ENCODE measurements at places on chromosomes 12 and 14. TPM values are rescaled to one million over a fixed set of nuclear protein-coding genes. Genes with fewer than 3 reads are reported as not detected.
A peak's percentile ranks its signal among the peaks of the same experiment; 100 is the strongest.

DNA sequence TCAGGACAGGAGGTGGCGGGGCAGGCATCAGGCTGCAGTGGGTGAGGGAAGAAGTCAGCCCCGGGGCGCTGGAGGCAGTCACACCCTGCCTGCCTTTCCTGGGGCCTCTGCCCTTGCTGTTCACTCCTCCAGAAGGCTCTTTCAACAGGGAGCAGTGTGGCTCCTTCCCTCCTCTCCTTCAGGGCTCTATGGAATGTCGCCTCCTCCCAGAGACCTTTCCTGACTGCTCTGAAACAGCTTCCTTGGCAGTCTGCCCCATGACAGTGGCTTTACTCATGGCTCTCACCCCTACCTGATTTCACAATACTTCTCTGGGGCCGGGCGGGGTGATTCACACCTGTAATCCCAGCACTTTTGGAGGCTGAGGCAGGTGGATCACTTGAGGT, 7.1 kb downstream of the RHOF start:
- DNase-seq, result no peak

DNA sequence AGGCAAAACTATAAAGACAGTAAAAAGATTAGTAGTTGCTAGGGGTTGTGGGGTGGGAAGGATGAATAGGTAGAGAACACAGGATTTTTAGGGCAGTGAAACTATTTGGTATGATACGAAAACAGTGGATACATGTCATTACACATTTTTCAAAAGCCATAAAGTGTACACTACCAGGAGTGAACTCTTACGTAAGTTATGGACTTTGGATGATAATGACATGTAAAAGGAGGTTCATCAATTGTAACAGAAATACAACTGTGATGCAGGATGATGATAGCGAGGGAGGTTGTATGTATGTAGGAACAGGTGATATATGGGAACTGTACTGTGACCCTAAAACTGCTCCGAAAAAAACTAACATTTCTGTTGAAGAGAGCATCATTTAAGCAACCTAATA, 15.1 kb upstream of the FGF6 start:
- DNase-seq, result no peak

Gene ALKBH2
- 18.6 TPM for total RNA-seq

DNA sequence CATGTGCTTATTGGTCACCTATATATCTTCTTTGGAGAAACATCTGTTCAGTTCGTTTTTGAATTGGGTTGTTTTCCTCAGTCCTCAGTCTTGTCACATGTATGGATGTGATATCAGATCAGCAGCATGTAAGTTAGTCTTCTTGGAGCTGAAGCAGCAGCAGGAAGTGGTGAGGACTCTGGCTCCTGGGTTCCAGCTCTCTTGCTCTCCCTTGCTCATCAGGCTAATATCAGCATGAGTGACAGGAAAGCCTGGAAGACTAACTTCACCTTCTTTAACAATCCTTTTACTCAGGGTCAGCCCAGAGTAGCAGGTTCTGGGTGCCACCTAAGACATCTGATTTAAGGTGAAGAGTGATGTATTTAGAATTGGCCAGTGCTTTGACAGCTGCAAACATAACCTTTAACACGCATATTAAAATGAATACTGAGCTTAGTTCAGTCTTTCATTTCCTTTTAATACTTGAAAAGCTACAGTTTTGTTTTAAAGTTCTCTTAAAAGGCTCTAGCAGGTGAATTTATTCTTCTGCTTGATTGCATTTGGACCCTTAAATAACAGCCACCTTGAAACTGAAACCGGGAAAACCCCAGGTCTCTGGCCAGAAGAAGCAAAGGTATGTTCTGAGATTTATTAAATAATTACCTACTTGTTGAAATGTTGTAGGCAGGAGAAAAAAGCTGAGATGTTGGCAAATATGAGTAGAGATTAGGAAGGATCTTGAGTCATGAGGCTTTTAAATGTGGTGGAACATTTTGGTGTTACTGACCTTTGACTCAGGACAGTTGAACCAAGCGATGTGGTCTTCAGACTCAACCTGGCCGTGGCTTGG, 54.3 kb downstream of the DRAM1 start:
- DNase-seq, result no peak

DNA sequence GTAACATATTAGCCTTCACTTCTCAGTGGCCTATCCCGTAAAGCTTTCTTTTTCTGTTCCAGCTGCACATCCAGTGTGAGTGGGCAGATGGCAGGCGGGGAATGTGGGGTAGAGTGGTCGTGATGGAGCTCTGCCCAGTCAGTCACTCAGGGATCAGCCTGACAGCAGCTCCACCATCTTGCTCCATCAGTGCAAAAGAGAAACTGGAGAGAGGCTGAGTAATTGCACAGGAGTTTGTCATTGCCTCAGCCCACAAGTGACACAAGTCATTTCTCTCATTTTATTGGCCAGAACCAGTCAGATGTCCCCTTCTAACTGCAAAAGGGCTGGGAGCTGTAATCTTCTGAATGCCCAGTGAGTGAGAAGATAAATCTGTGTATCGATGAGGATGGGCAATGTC, 66.5 kb downstream of the ATP23 start:
- DNase-seq, result no peak

GRCh38 chr14:33444136-33444535, 505.5 kb downstream of the NPAS3 start:
- DNase-seq, result no peak

Gene OTUB2
- 1.2 TPM for total RNA-seq

DNA sequence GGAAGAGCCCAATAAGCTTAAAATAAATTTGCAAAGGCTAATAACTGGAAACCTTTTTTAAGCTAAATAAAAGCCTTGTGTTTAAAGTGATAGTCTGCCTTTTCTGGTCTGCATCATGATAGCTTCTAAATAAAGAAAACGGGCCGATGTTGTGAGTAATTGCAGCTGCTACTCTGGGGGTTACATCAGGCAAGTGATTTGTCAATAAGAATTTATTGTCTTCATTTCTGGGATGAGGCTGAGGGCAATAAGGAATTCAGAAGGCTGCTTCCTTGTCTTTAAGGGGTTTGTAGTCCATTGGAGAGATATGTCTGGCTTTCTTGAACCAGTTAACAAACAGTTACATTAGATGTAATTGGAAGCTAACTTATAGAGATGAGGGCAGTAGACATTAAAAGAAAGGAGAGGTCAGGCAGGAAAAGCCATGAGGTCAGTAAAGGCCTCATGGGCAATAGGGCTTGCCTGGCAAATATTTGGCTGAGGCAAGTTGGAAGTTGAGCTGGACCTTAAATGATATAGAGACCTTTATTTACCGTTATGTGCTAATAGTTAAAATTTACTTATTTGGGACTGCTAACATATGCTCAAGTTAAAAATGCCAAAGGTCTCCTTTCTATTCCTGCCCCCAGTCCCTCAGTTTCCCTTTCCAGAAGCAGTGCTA, 85.0 kb downstream of the CRADD start:
- DNase-seq, result no peak

Gene KRT77
- not detected for total RNA-seq

- DNase-seq, result no peak
Observed at GRCh38 chr14:35458442-35458841, 53.9 kb upstream of the NFKBIA start.

Gene PAPLN
- total RNA-seq, result 6.4 TPM

Gene PIWIL1
- total RNA-seq, result not detected

- DNase-seq, result no peak
Observed at GRCh38 chr12:3378655-3379054, 112.3 kb upstream of the PRMT8 start.

DNA sequence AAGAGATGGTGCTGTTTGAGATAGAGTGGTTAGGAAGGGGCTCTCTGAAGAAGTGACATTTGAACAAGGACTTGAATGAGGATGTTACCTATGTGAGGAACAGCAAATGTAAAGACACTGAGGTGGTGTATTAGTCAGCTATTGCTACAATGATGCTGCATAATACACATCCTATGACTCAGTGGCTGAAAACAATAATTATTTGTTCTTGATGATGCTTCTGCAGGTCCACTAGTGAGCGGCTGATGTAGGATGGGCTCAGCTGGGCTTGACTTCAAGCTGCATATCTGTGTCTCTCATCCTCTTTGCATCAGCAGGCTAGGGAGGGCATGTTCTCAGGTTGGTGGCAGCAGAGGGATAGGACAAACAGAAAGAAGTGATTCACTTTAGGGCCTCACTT, 21.4 kb upstream of the CLMN start:
- DNase-seq, result peak; percentile 30

DNA sequence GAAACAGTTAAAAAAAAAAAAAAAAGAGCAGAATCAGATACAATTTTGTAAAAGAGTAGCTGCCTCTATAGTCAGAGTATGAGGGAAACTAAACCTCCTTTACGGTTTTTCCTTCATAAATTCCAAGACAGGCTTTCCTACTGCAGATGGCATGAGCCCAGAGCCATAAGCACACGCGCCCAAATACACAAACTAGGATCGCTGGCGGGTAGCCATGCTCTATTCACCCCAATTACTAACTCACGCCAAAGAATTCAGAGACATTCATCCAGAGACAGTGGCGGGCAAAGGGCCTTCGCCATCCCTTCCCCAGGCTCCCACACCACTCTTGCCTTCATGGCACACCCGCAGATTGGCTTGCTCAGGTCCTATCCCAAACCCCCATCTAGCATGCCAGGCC, 48.2 kb downstream of the MOK start:
- no peak for DNase-seq

Gene HOXC9
- 0.42 TPM for total RNA-seq

Gene EXOC3L4
- 2.0 TPM for total RNA-seq

DNA sequence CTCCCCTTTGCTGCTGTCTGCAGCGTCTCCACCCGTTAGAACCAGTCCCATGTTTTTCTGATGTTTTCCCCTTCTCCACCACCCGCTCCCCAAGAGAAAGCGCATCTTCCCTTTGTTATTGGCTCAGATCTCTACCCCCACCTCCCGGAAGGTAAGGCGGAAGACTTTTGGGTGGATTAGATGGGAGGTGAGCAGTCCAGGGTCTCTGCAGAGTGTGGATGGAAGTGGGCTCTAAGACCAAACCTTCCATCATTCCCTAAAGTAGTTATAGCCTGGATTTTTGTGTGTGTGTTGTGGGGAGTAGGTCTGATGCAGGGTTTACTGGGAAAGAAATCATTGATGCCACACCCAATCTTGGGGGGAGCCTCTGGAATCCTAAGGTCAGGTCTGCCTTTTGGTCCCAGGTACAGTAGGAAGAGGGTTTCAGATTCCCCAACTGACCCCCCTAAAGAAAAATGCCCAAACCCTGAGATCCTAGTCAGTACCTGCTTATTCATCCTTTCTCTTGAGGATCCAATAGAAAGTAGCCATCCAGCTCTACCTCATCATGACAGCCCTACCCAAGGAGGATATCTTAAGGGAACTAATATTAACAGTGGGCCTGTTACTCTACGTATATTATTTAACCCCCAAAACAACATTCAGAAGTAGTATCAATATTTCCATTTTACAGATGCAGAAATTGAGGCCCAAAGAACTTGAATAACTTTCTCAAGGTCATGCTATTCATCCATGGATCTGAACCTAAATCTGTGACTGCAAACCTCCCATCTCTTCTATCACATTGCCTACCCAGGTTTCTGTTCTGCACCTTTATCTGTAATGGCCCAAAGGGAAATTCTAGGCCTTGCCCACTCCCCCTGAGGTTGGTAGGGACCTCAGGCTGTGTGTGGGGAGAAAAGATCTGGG, 1.1 kb downstream of the KIF5A start:
- DNase-seq, result no peak

Gene CCDC175
- not detected for total RNA-seq

DNA sequence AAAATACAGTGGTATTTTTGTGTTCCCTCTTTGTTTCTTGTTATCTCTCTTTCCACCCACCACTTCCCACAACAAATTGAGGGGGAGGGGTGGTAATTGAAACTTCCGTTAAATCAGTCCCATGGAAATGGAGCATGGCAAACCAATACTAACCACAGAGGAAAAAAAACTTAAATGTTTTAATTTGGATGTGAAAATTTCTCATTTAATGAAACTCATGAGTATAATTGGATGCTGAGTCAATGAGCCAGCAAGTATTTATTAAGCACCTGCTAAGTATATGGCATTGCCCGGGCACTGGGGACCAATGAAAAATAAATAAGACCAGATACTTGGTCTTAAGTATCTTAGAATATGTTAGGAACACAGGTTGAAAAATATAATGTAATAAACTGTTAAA, 147.5 kb downstream of the KCNH5 start:
- DNase-seq, result no peak

GRCh38 chr12:18982226-18982949, 147.1 kb upstream of the PLEKHA5 start:
- DNase-seq, result no peak

Gene TSHR
- 0.39 TPM for total RNA-seq

Gene LARP4
- total RNA-seq, result 128 TPM

Gene MORN3
- not detected for total RNA-seq

Gene ELK3
- total RNA-seq, result 47.6 TPM

DNA sequence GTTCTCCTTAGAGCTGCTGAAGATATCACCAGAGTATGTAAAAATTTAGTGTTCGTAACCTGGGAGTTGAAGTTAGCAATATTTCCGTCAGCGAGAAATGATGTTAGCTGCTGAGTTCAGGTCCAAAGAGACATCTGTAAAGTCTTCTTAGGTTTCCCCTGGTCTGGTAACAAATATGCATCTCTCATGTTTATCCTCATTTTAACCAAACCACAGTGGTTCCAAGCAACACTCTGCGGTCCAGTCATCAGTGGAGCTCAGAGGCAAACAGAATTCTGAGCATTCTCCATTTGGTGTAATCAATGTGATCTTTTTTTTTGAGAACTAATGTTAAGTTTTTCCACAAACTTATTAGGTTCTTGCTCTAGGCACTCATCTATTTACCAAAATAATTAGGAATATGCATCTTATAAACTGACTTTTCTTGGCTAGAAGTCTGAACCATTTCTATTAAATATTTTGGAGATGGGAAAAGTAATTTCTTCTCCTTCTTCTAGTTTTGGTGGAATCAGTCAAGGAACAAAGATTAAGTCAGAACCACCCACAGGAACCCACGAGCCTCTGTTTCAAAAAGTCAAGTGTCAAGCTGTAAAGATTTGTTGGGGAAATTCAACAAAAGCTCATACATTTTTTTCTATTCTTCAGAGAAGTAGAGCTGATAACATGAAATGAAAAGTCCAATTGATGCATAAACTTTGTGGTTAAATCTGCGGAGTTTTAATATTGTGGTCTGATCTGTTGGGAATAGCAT, 64.7 kb downstream of the IFNG start:
- DNase-seq, result no peak

GRCh38 chr12:95790033-95790916, at the start of gene NTN4:
NTN4 (minus strand) TSS chr12:95790764; CDS start chr12:95790309, 455 bp downstream.
- no peak for DNase-seq

- DNase-seq, result no peak
Observed at GRCh38 chr12:112939761-112940381, 1.6 kb downstream of the OAS3 start.

- no peak for DNase-seq
Observed at GRCh38 chr12:32493282-32493681, 93.9 kb downstream of the FGD4 start.

GRCh38 chr12:41653386-41654326, 465.5 kb downstream of the PDZRN4 start:
- no peak for DNase-seq
